ENCODE measurements at places on chromosomes 3 and 15.

GRCh38 chr3:39295184-39295775 is 15.4 kb upstream of the CX3CR1 start:
- no peak for DNase-seq

DNA sequence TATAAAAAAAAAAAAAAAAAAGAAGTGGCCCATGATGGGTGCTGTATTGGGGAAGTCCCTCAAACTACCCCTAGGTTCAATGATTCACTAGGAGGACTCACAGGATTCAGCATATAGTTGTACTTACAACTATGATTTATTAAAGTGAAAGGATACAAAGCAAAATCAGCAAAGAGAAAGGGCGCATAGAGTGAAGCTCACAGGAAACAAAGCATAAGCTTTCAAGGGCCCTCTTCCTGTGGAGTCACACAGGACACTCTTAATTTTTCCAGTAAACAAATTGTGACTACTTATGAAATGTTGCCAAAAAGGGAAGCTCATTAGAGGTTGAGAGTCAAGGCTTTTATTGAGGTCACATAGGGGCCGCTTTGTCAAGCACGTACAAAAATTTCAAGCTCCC is 153.7 kb upstream of the GAP43 start:
- DNase-seq: no peak

DNA sequence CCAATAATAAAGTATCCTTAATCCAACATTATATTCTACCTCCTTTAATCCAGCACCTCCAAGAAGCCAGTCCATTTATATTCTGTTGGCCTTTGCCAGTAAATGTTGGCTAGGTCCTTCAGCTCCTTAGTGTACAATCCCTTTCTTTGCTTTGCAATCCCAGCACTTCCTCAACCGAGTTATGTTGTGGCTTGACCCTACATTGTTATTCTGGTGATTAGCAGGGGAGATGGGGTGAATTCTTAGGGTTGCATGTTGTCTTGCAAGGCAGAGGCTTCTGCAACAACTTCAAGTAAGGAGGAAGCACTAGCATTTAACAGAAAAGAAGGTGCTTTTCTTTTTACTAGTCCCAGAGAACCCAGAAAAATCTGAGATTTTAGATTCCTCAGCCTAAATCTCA is 127.2 kb downstream of the CD47 start:
- DNase-seq: no peak

- DNase-seq: no peak
Measured at GRCh38 chr3:8466526-8466925, 35.1 kb upstream of the LMCD1 start.

- DNase-seq: no peak
Measured at GRCh38 chr3:112776836-112777235, 69.8 kb downstream of the CD200R1L start.

- DNase-seq: no peak
Measured at GRCh38 chr3:155605571-155605970, 139.3 kb downstream of the PLCH1 start.

GRCh38 chr3:174336784-174337183 is 522.4 kb upstream of the NAALADL2 start:
- no peak for DNase-seq

DNA sequence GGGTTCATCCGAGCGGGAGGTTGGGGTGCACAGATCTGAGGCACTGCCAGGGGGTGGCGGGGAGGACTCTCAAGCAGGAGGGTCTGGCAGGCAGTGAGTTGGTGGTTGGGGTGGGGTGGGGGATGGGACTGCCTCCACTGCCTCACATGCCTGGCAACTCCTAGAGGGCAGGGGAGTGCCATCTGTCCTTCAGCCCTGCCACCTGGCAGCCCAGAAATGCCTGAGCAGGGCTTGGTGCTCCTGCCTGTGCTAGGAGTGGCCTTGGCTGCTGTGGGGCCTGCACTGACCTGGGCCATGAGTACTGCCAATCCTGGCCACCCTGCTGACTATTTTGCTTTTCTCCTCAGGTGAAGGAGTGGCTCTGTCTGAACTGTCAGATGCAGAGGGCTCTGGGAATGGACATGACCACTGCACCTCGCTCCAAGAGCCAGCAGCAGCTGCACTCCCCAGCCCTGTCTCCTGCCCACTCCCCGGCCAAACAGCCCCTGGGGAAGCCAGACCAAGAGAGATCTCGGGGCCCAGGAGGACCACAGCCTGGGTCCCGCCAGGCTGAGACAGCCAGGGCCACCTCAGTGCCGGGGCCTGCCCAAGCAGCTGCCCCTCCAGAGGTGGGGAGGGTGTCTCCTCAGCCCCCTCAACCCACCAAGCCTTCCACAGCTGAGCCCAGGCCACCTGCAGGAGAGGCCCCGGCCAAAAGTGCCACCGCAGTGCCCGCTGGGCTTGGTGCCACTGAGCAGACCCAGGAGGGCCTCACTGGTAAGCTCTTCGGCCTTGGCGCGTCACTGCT is 32.0 kb upstream of the APEH start:
- DNase-seq: no peak

DNA sequence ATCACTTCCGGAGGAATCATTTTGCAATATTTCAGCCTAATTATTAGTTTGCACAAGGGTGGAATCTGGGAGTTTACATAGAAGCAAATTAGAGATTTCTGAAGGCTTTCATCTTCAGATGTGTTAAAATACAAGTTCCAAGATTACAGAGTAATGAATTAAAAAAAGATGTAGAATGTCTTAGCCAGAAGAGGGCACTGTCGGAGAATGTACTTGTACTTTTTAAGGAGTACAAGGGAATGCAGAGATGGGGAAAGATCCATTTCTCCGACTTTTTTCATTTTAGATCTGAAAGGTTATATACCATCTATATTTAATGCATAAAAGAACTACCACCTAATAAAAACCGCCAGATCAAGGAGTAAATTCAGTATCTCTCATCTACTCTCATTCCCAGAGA is 43.1 kb upstream of the WDR5B start:
- DNase-seq: no peak

GRCh38 chr3:46913644-46914043 is 36.1 kb downstream of the PTH1R start:
- no peak for DNase-seq

DNA sequence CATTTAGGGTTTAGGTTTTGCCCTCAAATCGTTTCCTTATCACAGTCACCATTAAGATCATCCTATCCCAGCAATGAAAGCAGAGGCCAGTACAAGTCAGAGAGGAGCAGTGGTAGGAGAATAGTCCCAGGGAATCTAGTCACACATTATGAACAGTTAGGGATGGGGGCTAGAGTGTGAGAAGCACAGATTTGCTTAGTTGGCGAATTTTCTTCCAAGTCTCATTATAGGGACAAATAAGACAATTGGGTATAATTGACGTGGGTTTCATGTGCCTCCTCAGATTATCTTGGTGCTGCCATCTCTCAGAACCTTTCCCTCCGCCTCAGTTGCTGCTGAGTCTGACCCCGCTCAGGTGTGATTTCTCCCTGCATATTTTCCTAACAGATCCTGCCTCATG is 407.1 kb downstream of the SQOR start:
- no peak for DNase-seq

DNA sequence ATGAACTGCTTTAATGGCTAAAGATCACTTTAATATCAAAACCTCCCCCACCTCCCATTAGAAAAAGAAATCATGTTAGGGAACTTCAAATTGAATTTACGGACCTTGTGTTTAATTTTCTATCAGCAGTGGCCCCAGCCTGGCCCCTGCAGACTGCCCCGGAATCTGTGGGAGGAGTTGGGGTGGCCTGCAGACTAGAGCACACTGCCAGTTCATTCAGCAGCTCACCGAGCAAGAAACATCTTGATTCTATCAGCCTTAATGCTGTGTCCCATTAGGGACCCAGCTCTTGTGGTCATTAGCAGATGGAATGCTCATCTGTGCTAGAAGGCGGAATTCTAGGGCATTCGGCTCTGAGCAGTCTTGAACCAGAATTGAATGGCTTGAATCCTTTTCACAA is 54.2 kb downstream of the FLNB start:
- DNase-seq: no peak

DNA sequence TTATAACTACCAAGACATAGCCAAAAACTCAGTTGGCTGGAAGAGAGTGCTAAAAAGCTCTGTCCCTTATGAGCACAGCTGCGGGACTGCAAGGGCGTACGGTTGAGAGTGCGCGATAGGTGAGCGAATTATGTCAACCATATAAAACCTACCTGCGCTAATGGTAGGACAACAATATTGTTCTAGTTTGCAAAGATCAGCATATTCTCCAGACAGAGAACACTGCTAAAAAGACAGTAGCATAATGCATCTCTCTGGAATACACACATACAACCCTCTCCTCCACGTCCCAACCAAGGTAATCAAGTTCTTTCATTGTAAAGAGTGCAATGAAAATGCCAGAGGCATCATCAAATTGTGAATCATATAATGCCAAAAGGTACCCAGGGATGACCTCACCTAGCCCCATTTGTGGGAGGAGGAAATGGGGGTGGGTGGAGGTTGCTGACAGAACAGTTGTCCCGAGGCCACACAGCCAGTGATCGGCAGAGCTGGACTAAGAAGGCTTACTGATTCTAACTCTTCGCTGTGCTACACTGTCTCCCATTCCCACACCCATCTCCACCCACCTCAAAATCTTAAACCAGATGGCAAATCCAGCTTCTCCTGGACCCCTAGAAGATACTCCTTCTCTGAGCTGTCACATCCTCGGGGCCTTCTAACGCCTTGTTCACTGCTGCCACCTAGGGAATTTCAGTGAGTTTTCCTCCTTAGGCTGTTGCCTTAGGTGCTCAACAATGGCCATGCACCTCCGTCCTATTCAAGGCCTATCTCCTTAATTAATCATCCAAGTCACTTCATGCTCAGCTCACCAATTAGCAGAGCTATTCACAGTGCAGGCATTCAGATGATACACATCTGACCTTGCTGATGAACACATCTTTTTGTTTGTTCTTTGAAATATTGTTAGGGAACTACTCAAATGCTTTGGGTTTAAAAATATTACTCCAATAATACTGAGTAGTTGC is 60.7 kb downstream of the RPL22L1 start:
- DNase-seq: no peak

- no peak for DNase-seq
Measured at GRCh38 chr3:175737646-175738572, 878.8 kb downstream of the NAALADL2 start.

- DNase-seq: no peak
Measured at GRCh38 chr3:133995264-133995663, 34.5 kb downstream of the SLCO2A1 start.

- DNase-seq: no peak
Measured at GRCh38 chr3:151016478-151016795, 43.9 kb upstream of the CLRN1 start.

DNA sequence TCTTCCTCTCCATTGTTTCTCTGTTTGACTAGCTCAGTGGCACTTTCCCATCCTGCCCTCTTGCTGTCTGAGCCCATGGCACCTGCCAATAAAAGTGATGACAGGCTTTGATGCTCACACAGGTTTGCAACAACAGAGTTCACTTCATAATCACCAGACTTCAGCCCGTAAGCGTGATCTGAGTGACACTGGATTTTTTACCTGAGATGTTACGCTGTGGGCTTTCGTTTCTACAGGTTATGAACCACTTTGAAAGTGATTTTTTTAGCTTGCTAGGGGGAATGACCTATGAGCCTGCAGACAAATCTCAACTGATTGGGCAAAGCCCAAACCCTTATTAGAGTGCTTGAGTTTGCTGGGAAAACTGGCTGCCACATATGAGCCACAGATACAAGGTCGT is 173.9 kb upstream of the ICE2 start:
- no peak for DNase-seq

- DNase-seq: no peak
Measured at GRCh38 chr3:179088306-179088705, 16.7 kb upstream of the ZMAT3 start.

- DNase-seq: no peak
Measured at GRCh38 chr3:157501863-157502262, 1.4 kb downstream of the VEPH1 start.

DNA sequence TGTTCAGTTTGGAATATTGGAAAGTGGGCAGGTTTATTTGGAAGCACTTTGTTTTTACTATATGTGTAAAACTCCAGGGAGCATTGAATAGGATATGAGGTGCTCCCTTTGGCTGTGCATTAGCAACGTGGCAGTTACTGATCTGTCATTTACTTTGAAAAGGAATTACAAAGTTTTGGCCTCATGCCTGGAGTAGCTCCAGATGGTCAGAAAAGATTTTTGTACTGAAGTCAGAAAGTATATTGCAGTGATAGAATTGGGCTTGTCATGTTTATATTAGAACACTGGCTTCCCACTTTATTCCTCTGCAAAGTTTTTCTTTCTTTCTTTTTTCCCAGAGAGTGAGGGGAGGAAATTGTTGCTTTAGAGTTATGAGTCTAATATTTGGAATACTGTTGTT is 26.1 kb downstream of the FNDC3B start:
- no peak for DNase-seq

- no peak for DNase-seq
Measured at GRCh38 chr3:50164984-50165909, 10.1 kb downstream of the SEMA3F start.

GRCh38 chr15:28921336-28921735 is 35.6 kb downstream of the APBA2 start:
- no peak for DNase-seq

DNA sequence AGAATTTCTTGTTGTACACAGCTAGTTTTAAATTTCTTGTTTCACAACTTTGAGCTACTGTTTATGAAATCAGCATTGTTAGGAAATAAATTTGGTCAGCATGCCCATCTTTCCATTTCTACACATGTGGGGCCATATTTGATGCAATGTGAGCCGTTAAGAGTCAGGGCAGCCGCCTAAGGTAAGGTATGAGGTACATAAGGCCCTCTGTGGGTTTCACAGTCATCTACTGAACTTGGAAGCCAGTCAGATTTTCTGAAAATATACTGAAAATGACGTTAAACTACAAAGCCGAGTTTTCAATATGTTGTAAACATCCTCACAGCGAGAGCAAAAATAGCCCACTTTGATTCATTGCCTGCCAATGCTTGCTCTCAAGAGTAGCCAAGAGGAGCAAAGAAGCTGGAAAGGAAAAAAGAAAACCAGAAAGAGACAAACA is 94.7 kb upstream of the PDZRN3 start:
- DNase-seq: no peak

DNA sequence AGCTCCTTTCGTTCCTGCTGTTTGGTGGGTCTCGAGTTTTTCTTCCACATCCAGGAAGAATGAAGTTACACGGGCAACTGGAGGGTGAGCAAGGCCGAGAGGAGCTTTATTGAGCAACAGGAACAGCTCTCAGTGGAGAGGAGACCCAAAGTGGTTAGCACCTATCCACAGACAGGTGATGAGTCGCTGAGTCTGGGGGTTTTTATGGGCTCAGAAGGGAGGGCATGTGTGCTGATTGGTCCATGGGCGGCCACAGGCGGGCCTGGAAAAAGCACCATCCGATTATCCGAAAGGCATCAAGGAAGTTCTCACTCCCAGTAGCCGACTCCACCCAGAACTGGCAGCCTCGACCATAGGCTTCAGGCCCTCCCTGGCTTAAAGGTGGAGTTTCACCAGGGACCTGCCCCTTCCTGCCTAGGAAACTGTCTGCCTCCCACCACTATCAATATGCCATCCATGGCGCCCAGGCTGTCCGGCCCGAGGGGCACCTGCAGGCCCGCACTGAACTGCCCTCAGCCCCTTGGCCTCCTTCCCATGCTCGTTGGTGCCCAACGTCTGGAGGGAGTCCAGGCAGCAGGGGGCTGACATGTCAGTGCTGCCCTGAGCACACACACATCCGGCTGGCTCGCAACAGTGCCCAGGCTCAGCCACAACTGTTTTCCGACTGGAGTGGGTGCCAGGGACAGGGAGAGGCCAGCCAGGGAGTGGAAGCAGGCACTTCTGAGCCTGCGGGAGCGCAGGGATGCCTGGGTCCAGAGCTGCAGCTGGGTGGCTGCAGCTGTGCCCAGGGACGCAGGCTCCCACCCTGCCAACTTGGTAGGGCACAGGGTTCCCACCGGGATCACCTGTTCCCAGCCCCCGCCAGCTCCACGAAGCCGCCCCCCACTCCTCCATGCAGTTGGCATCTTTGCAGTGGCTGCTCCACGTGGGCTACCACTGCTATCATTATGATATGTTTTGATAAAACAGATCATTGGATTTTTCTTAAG is 170.2 kb downstream of the FNDC3B start:
- DNase-seq: no peak

Data from D721Med (cell line).